RPMI8226 (cell line): ENCODE measurements at places on chromosomes 13 and 19.

DNA sequence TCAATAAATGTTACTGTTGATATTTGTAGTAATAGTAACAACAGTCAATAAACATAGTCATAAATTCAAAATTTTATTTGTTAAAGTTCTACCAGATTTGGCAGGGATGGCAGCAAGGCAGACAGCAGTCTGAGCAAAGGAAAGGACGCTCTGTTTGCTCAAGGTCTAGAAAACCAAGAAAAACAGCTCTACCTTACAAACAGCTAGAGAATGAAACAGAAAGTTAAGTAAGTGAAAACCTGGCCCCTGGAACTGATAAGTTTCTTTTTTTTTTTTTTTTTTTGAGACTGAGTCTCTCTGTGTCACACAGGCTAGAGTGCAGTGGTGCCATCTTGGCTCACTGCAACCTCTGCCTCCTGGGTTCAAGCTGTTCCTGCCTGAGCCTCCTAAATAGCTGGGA, 27.9 kb downstream of the ENOX1 start:
- no peak for DNase-seq

GRCh38 chr13:88085036-88085435, 413.9 kb downstream of the SLITRK5 start:
- no peak for DNase-seq

GRCh38 chr13:98821372-98822224, 69.1 kb upstream of the SLC15A1 start:
- DNase-seq: no peak

GRCh38 chr13:71880753-71881541, 13.9 kb upstream of the DACH1 start:
- DNase-seq: no peak

DNA sequence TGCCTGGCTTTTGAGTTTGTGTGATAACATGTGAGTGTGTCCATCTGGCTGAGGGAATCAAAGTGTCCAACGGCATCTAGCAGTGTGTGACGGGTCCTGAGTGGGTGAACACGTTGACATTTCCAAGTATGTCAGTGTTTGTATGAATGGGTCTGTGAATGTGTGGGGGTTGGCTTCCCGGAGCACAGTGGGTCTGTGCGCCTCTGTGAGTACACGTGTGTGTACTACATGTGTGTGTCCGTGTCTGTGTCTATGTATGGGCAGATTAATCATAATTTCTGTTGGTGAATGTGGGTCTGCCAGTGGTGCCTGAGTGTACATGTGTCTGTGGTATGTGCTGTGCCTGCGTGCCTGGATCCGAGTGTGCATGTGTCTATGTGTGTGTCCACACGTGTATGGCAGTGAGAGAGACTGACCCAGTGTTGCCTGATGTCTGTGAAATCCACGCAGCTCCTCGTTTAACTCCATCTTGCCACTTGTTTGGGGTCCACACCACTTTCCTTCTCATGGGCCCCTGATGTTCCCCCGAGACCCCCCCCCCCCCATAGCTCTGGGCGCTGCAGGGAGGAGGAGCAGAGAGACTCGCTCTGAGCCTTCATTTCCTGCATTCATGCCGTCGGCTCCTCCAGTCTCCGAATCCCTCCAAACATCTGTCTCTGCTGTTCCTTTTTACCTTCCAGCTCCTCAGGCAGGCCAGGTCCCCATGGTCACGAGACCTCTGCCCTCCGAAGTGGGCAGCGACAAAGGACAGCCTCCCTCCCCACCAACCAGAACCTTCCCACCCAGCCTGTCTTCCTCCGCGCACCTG, 5.3 kb downstream of the CCDC8 start:
- DNase-seq: no peak
